ENCODE measurements at places on chromosomes 2 and 18.

DNA sequence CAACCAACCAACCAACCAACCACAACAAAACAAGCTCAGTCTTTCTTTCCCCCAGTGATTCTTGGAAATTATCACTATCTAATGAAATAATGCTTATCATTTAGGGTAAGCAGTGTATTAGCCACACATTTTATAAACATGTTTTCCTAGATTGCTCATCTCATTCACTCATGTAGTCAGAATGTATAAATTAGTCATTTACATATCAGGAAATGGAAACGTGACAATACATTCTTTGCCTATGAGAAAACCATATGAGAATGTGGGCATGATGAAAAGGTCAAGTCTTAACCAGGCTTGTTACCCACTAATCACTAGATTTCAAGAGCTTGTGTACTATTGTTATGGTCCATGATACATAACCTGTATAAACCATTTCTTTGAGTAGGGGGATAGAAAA lies 1583.4 kb upstream of the PIK3C3 start:
- DNase-seq: no peak

GRCh38 chr2:230895536-230896345 lies 29.3 kb downstream of the GPR55 start:
- no peak for DNase-seq

DNA sequence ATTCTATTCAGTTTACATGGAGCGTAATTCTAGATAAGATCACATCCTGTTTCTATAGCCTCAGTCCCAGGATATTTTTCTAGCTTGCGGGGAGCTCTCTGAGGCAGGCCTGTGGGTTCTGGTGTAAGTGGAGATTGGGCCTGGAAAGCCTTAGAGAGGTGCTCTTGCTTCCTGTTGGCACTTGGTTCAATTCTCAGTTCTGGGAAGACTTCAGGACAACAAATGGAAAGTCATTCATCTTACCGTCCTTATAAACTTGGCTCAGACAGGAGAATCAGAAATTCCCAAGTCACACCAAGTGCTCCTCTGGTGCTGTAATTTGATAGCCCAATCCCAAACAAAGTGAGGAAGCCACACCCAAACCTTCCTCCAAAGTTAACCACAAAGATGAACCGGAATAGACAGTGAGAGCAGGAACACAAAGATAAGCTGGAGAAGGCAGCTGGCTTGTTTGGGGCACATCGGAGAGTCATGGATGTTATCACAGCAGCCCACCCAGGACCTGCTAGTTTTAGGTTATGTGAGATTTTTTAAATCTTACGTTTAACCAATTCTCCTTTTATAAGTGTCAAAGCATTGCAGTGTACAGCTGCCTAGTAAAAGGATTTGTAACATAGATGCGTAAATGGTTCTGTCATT lies 144.3 kb upstream of the MAP3K20 start:
- no peak for DNase-seq

GRCh38 chr18:48947092-48947491 lies 3.7 kb downstream of the SMAD7 start:
- DNase-seq: no peak

DNA sequence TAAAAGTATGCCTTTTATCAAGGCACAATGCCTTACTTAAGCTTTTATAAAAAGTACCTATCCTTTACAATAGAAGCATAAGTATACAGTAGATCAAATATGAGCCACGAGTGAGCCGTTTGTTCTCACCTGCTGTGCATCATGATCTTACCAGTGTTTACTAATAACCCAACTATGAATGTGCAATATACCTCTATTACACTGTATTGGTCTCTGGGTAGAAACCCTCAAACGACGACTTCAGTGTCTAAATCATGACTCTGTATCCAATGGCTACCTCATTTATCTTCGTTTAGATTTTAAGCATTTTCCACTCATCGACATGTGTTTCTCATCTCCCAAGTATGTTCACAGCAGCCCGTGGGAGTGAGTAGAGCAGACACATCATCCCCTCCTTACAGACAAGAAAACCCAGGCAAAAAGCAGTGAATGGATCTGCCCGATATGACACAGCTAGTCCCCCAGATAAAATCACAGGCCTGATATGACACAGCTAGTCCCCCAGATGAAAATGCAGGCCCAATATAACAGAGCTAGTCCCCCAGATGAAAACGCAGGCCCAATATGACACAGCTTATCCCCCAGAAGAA lies 279.8 kb downstream of the TNS1 start:
- DNase-seq: no peak

DNA sequence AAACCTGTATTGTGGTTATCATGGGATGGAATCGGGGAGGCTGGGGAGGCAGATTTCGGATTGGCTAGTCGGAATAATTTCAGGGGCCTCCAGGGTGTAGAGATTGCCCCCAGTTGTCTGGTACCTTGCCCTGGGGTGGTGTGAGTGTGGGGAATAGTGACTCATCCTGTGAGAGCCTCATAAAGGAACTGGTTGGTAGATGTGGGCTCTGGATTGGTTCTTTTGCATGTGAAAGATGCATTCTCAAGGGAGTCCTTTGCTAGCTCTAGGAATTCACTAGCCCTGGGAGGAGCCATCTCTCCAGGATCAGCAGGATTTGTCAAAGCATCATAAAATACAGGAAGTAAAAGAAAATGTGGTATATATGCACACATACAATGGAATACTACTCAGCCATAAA lies 331.6 kb downstream of the SETBP1 start:
- no peak for DNase-seq

DNA sequence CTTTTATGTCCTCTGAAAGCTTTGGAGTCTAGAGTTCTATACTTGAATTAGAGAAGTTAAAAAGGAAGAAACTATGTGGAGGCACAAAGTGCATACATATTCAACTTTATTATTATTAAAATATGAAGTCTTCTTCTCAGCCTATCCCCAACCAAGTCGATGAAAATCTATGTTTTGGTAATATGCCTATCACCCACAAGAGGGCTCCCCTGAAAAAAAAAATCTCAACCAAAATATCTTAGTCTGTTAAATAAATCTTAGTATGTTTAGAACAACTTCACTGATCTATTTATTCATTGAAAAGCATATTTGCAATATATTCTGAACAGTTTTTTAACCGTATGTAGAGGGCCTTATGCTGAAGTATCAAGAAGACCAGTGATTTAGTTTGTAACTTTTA lies 804.5 kb downstream of the TDRD15 start:
- no peak for DNase-seq

DNA sequence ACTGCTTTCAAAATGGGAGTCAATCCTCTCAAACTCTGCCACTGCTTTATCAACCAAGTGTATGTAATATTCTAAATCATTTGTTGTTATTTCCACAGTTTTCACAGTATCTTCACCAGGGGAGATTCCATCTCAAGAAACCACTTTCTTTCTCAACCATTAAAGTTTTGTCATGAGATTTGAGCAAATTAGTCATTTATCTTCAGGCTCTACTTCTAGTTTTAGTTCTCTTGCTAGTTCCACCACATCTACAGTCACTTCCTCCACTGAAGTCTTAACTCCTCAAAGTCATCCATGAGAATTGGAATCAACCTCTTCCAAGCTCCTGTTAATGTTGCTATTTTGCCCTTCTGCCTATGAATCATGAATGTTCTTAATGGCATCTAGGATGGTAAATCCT lies 545.8 kb downstream of the ARHGAP15 start:
- DNase-seq: no peak

DNA sequence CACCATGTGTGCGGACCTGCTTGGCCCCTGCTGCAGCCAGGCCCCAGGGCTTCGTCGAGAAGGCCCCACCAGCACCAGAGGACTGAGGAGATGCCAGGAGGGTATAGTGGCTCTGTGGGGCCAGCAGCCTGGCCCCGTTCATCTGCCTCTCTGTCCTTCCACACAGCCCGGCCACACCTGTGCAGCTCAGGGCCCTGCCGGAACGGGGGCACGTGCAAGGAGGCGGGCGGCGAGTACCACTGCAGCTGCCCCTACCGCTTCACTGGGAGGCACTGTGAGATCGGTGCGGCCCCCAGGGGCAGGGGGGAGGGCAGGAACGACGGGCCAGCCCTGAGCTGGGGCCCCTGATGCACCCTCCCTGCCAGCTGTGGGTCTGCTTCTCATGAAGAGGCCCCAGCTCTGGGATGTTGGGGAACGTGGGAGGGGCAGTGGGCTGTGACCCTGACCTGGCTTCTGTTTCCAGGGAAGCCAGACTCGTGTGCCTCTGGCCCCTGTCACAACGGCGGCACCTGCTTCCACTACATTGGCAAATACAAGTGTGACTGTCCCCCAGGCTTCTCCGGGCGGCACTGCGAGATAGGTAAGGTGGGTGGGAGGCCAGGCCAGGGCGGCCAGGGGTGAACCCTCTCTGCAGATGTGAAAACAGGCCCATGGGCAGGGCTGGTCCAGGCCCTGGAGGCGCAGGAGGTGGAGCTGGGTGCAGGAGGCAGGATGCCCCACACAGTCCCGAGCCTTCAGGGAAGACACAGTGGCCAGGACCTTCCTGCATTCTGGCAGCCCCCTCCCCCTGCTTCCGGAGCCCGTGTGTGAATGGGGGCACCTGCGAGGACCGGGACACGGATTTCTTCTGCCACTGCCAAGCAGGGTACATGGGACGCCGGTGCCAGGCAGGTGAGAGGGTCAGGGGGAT lies 50.3 kb downstream of the MTERF4 start:
- DNase-seq: no peak

DNA sequence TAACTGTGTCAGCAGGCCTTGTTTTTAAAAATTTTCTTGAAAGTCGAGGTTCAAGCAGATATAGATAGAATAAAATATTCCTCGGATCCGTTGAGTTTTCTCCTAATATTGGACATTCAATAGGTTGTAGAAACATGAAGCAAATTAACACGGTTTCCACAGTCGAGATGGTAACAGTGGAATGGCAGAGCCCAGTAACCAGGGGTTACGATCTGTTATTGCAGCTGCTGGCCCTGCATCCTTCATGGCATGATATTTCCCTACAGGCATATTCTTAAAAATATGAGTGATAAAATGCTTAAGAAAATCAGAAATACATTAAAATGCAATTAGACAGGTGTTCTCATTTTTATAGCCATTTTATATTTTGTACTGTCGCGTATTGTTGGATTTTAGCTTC lies 117.6 kb downstream of the SNTG2 start:
- DNase-seq: no peak
